CD4-positive, alpha-beta T cell treated with Interleukin-17A for 1 hour (primary cell): ENCODE measurements at places on chromosomes 1 and 21.

GRCh38 chr1:13836136-13836535 is 136.1 kb downstream of the PRDM2 start:
- no peak for DNase-seq

- DNase-seq: no peak
Measured at GRCh38 chr21:46603228-46603627, 1.7 kb downstream of the S100B start.

GRCh38 chr21:42616446-42616845 is 37.0 kb upstream of the PDE9A start:
- DNase-seq: peak; percentile 24

GRCh38 chr21:36325373-36326010 is 5.5 kb downstream of the MORC3 start:
- no peak for DNase-seq

DNA sequence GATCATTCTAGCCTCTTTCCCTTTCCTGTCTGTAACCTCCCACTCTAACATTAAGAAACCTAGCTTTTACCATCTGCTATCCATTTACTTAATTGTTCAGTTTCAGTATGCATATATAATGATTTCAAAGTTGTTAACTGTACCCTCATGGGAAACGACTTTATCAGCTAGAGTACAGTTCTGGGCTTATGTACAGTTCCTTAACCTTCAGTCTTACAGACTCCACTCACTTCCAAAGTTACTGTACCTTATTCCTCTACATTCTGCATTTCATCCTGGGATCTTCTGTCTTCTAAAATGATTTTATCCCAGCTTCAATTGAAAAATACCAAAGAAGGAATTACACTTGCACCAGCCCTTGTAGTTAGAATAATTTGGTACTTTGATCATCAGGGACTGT is 108.7 kb upstream of the KCNE2 start:
- no peak for DNase-seq

GRCh38 chr1:156500793-156501506 is 375 bp upstream of the MEF2D start:
- peak; percentile 94 for DNase-seq

DNA sequence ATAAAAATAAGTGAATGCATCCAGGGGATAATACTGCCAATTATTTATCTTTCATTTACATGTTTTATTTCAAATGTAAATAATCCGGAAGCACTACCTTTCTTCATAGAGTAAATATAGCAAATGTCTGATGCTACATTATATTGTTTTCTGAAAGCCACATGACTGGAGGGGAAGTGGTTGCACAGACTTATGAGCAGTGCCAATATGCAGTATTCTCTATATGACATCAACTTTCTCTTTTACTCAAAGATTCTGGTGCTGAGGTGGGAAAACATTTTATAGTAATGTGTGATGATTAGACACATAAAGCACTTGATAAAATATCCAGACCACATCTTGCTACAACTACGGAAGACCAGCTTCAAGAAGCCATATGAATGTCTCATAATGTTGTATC is 314.7 kb downstream of the NEGR1 start:
- DNase-seq: no peak

DNA sequence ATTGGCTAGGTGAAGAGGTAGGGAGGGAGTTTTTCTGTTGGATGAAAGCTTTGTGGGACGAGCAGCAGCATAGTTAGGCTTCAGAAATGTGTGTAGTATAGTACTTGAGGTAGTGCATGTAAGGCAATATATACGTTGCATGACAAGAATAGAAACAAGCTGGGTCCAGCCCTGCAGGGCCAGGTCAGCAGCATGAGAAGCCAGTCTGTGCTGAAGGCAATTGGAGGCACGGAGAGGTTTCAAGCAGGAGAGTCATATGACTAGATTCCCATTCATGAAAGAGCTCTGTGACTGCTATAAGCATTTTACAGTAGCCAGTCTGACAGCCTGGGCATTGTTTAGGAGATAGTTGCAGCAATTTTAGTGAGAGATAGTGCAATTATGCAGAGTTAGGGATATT is 84.2 kb upstream of the DSCAM start:
- DNase-seq: no peak

- DNase-seq: no peak
Measured at GRCh38 chr1:2976180-2976562, 45.1 kb upstream of the ACTRT2 start.

- DNase-seq: no peak
Measured at GRCh38 chr21:46662367-46662654, 26.8 kb downstream of the PRMT2 start.

- DNase-seq: no peak
Measured at GRCh38 chr1:27408151-27408550, 15.7 kb downstream of the GPR3 start.

DNA sequence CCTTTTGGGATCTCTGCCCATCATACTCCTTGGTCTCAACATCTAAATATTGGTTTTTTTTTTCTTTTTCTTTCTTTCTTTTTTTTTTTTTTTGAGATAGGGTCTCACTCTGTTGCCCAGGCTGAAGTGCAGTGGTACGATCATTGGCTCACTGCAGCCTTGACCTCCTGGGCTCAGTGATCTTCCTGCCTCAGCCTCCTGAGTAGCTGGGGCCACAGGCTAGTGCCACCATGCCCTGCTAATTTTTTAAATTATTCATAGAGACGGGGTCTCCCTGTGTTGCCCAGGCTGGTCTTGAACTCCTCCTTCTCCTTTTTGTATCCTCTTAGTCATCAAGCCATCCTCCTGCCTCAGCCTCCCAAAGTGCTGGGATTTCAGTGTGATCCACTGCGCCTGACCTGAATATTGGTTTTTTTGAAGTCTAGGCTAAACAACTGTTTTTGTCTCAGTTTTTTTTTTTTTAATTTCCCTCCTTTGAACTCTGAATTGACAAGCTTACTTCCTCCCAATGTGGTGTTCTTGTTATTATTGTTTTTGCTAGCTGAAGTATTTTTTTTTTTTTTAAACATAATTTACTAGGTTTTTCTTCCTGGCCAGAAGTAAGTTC is 30.9 kb downstream of the MAPKAPK2 start:
- DNase-seq: peak; percentile 60
